ENCODE measurements at places on chromosomes 4 and X.

GRCh38 chr4:1293991-1294390, 4.3 kb downstream of the MAEA start:
- DNase-seq: no peak

DNA sequence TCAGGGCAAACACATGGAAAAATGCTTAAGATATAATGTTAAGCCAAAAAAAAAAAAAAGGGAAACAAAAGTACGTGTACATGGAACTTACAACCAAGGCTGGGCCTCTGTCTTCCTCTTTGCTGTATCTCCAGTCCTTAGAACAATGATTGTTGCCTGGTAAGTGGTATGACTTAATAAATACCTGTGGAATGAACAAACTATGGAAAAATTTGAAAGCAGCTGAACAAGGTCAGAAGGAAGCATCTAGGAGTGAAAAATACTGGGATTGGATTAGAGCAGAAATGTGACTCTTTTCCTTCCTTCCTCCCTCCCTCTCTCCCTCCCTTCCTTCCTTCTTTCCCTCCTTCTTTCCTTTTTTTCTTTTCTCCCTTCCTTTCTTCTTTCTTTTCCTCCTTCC, 54.2 kb upstream of the SMIM10 start:
- no peak for DNase-seq

DNA sequence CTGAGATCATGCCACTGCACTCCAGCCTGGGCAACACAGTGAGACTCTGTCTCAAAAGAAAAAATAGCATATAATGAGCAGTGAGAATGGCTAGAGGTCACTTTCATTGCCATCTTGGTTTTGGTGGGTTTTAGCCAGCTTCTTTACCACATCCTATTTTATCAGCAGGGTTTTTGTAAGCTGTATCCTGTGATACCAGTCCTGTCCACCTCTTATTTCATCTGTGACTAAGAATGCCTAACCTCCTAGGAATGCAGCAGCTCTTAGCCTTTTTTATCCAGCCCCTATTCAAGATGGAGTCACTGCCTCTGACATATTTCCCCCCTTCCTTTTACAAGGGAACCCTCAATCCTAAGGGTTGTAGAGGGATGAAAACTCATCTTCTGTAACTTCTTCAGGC, 26.1 kb upstream of the IGFBP7 start:
- no peak for DNase-seq

DNA sequence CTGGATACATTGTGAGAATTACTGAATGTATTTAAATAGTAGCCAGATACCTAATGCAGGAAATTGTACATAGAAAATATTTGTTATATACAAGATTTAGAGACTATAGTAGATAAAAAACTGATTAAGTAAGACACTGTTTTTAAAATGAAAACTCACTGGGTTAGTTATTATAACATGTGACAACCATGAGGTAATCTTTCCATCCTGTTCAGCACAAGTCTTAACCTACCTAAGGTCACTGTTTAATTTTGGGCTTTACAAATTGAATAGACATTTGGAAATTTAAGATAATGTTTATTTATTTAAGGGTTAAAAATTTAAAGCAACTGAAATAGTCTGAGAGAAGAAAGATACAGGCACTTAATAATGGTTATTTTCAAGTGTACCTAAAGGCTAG, 102.1 kb downstream of the STIM2 start:
- DNase-seq: no peak

All from cerebellum (tissue), 4 donors.